ENCODE measurements at places on chromosomes 16 and 17.

GRCh38 chr16:30076276-30076791 is 540 bp downstream of the PPP4C start:
- no peak for DNase-seq

- no peak for DNase-seq
These were observed 42.0 kb downstream of the AXIN2 start for GRCh38 chr17:65519462-65519861.

DNA sequence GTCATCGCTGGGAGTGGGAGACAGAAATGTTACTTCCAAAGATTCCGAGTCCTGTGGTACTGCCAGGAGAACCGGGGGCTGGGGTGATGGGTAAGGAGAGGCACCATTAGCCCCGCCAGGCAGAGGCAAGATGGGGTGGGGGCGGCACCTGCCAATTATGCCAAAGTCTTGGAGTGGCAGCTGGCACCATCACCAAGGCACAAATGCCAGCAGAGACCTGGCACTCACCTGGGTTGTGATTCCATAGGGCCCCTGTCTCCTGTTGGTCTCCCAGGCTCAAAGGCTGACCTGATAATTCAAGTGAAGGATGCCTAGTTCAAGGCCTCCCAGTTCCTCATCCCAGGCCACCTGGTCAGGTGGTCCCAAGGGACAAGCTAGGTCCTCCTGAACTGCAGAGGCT is 7.6 kb downstream of the NXPH3 start:
- no peak for DNase-seq

GRCh38 chr17:35011671-35012216 is 31.4 kb downstream of the LIG3 start:
- DNase-seq = no peak

DNA sequence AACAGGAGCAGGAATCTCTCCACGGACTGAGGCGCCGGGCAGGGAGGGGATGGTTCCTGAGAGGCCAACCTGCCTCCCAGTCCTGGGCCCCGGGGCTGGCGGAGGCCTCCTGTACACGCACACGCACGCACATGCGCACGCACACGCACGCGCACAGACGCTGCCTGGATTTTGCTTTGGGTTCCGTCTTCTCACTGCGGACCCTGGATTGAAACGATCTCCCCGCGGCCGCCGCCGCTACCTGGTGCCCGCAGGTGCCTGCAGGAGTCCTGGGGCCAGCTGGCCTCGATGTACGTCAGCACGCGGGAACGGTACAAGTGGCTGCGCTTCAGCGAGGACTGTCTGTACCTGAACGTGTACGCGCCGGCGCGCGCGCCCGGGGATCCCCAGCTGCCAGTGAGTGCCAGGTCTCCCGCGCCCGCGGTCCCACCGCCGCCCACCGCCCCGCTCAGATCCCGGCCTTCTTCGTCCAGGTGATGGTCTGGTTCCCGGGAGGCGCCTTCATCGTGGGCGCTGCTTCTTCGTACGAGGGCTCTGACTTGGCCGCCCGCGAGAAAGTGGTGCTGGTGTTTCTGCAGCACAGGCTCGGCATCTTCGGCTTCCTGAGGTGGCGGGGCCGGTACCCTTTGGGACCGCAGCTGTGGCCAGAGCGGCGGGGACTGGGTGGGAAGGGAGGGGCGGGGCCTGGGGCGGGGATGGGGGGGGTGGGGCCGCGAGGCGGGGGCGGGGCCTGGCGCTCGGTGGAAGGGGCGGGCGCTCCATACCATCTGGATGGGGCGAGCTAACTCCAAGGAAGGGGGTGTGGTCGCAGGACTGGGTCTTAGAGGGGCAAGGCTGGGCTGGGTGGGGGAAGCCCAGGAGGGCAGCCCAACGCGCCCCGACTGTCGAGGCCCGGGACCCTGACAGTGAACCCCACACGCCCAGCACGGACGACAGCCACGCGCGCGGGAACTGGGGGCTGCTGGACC is 12.3 kb downstream of the CES4A start:
- DNase-seq = no peak
